Brain microvascular endothelial cell (primary cell): ENCODE measurements at places on chromosomes 16 and 17.

GRCh38 chr16:71771571-71771970, 37.1 kb downstream of the AP1G1 start:
- DNase-seq, result no peak

GRCh38 chr16:57739756-57740422, 4.3 kb downstream of the KATNB1 start:
- no peak for DNase-seq

DNA sequence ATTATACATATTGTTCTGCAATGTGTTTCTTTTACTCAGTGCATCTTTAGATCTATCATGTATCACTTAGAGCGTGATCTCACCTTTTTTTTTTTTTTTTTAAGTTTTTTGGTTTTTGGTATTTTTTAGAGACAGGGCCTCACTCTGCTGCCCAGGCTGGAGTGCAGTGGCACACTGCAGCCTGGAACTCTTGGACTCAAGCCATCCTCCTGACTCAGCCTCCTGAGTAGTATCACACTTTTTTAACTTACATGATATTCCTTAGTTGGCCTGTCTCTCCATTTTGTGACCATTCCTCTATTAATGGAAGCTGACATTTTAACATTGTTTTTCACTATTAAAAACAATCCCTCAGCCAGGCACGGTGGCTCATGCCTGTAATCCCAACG, 4.7 kb upstream of the MPO start:
- no peak for DNase-seq

DNA sequence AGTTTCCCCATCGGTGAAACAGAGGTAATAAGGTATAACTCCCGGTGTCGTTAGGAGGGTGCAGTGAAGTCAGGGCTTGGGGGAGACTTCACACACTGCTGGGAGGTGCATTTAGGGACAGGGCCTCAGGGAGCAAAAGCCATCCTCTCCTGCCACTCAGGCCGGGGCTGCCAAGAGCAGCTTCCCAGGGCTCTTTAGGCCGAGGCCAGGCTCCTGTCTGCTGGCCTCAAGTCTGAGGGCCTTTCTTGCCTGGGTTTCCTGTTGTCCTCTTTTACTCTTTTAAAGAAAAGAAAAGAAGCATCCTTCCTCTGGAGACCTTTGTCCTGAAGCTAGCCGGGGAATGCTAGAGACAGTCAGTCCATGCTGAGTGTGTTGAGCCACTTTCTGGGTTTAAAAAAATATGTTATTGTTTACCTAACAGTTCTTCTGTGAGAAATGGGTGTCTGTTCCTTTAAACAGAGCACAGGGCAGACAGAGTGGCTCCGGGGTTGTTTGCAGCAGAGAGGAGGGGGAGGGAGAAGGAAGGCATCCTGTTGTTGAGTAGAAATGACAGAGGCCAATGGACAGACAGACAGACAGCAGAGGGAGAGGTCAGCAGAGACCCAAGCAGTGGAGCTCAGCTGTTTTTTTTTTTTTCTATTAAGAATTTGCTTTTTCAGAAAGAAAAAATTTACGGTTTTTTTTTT, 79.1 kb downstream of the C17orf67 start:
- DNase-seq, result peak; percentile 45

- DNase-seq, result peak; percentile 9
Measured at GRCh38 chr17:41178341-41178740, 320 bp upstream of the KRTAP4-2 start.

DNA sequence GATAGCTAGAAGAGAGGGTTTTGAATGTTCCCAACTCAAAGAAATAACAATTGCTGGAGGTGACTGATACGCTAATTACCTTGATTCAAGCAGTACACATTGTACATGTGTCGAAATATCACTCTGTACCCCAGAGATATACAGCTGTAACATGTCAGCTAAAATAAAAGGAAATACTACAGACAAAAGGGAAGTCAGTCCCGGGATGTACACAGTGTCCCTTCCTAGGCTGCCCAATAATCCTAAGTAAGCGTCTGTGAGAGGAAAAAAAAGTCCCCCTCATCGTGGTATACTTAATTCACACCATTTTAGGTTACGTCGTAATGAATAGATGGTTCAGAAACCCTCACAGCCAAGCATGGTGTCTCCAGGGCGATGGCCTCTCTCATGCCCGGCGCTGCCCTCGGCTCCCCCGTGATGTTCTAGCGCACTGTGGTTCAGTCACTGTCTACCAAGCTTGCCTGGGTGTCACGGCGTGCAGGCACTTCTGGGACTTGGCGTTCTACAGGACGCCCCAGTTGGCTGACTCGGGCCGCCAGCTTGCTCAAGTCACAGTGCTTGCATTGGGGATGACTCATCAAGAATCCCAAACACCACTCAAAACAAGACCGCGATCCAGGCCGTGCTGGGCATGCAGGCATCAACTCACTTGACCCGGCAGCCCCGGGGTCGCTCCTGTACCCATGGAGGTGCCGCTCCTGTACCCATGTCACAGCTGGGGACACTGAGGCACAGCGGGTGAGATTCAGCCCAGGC, 27.6 kb downstream of the CCDC40 start:
- DNase-seq, result peak; percentile 55

DNA sequence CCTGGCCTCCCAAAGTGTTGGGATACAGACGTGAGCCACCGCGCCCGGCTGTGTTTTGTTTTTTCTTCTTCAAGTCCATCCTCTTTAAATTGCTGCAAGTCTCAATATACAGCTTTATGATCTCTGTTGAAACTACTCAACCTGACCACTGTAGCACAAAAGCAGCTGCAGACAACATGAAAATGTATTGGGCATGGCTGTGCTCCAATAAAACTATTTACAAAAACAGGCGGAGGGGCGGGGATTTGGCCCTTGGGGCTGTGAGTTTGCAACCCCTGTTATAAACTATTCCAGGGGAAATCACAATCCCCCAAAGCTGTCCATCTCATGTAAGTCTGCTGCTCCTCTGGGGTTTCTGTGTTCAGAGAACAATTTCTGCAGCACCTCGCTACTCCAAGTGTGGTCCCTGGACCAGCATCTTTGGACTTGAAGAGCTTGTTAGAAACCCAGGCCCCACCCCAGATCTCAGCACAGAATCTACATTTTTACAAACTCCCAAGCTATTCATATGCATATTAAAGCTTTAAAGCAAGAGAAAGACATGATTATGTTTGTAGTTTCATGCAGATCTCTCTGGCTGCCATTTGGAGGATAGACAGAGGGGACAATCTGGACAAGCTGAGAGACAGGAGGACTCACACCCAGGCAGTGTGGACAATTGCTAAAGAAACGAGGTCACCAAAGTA, 33.6 kb downstream of the TEKT5 start:
- no peak for DNase-seq

DNA sequence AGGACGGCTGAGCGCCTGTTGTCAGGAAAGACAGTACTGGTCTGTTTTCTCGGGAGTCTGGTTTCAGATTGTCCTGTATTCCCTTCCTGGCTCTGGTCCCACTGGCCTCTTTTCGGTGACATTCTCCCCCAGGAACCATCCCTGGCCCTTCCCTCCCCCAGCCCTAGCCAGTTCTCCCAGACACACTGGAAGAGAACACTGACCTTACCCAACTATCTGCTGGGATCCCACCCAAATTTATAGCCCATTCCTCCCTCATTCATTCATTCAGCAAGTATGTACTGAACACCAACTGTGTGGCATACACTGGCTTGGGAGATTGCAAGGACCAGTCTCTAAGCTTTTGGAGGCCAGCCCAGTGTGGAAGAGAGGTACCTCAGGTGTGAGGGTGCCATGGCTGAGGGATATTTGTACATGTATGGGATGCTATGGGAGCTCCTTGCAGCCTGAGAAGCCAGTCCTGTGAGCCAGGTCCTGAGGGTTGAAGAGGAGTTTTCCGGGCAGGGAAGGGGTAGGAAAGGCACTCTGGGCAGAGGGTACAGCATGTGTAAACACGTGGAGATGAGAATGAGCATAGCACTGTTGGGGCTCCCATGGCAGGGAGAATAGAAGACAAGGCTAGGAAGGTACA, 5.2 kb downstream of the RND2 start:
- DNase-seq, result no peak

DNA sequence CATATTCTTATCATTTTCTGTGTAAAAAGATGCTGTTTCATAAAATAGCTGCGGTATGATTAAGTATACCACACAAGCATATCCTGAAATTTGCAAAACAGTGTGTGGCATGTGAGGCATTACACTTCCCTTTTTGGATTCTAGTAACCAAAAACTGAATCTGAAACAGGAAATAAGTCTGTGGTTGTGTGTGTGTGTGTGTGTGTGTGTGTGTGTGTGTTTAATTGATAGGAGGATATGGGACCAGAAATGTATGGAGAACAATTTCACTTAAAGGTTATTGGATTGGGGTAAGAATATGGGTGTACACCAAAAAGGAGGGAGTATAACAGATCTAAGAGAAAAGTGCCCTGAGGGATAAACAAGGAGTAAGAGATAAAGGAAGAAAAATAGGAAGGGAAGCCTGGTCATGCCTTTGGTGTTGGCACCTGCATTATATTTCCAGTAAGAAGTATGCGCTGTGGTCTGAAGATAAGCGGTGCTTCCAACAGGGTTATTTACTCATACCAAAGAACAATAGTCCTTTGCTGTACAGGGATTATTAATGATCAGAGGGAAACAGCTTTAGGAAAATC, 4.0 kb downstream of the LYRM1 start:
- peak; percentile 71 for DNase-seq

- DNase-seq, result peak; percentile 68
Measured at GRCh38 chr16:80084614-80085013, 456.2 kb upstream of the DYNLRB2 start.

DNA sequence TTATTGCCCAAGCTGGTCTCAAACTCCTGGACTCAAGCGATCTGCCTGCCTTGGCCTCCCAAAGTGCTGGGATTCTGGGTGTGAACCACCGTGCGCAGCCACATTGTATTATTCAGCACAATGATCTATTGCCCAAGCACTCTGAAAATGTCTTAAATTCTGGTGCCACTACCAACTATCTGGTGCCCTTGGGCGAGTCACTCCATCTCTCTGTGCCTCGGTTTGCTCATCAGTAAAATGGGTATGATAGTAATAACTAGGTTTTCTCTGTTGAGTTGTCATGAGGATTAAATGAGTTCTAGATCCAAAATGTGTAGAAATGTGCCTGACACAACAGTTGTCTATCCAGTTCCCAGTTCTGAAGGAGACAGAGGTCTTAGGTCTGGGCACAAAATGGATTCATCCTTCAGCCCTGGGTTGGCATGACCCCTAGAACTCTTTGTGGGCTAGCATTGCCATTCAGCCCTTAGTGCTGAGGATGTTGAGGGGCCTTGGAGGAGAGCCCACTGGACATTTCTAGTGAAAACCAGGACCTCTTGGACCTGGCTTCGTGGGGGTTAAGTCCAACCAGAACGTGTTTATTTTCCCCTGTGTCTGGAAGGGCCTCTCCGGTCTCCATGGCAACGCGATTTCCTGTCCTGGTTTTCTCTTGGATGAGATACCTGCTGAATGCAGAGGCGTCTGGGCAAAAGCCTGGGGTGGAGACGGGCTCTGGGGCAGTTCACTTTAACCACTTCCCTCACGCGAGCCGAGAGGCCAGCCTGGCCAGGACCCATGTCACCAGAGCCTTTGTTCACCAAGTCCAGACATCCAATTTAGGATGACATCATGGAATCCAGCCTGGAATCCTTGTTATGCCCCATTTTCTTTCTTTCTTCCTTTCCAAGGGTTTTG, 43.7 kb upstream of the TNRC6A start:
- DNase-seq, result peak; percentile 85

DNA sequence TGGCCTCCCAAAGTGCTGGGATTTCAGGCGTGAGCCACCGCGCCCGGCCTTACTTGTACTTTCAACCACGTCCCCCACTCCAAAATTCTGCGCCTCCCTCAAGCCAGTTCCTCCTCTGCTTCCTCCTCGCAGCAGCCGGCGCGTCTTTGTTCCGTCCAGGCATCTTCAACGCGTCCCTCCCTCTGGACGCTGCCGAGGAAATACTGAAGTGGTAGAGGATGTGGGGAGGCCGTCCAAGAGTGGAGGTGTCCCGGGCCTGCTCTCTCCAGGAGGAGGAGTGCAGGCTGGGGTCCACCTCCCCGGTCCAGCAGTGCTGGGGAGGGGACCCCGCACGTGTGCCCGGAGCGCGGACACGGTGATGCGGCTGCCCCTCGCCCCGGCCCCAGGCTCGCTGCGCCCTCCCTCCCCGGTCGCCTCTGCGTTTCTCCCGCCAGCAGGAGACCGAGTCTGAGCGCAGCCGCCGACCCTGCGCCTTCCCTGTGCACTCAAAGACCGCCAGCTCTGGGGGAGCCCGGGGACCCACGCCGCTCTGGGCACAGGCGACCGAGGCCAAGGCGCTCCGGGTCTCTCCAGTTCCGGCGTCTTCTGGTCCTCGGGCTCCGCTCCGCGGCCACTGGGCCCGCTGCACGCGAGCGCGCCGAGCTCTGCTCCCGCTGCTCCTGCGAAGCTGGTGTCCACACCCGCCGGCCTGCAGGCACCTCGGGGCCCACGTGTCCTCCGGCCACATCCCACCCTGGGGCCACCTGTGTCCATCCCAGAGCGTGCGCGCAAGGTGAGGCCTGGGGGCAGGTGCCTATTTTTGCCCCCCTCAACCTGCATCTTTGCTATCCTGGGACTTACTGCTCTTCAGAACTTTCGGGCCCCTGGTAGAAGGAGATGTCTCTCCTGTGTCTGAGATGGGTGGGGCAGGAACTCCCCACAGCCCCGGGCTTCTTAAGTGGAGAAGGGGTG, 31.7 kb downstream of the OSBPL7 start:
- DNase-seq, result peak; percentile 19

GRCh38 chr17:73338050-73338521, 26.3 kb upstream of the CDC42EP4 start:
- DNase-seq, result peak; percentile 49

DNA sequence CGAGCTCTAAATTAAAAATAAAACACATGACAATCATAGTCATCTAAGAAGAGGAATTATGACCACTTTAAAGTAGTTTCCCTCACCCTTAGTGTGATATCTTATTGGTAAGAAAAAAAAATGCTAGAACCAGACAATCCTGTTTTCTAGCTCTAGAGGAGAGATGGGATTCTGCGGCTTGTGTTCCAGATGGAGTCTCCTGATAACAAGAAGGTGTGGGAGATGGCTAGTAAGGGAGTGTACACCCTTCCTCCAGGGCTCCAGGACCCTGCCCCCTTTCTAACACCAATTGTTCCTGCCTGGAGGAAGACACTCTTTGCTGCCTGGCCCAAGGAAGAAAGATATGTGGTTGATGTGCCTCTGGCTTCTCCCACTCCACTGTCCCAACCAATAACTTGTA, 68.8 kb upstream of the FBXO47 start:
- DNase-seq, result no peak

GRCh38 chr16:74626741-74627416, 20.0 kb upstream of the GLG1 start:
- no peak for DNase-seq

DNA sequence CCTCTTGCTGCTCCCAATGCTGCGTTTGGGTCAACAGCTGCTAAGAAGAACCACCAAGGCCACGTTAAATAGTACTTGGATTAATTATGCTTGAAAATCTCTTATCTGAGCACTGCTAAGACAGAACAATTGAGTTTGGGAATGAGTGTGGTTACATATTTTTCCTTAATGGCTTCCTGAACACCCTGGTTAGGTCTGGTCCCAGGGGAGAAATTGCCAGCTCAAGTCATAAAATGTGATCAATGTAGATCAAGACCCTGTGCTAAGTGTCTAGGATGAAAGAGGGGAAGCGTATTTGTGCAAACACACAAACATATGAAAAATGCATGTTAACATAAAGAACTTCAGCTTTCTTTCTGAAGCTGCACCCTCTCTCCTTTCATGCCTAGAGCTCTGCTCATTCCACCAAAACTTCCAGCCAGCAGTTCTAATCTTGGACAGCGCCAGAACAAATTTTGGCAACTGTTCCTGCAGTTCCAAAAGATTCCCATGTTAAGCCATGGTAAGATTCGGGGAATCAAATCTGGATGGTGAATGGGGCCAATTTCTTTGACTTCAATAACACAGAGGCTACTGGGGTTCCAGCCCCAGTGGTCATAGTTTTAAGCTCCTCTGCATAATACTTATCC, 72.0 kb downstream of the ZFHX3 start:
- DNase-seq, result no peak
